Esophagus squamous epithelium (tissue), 5 donors: ENCODE measurements at places on chromosomes 1 and 21.

GRCh38 chr1:9760824-9761223 is 62.9 kb downstream of the CLSTN1 start:
- DNase-seq, result no peak

GRCh38 chr1:22428672-22429071 is 23.0 kb upstream of the ZBTB40 start:
- DNase-seq, result no peak

DNA sequence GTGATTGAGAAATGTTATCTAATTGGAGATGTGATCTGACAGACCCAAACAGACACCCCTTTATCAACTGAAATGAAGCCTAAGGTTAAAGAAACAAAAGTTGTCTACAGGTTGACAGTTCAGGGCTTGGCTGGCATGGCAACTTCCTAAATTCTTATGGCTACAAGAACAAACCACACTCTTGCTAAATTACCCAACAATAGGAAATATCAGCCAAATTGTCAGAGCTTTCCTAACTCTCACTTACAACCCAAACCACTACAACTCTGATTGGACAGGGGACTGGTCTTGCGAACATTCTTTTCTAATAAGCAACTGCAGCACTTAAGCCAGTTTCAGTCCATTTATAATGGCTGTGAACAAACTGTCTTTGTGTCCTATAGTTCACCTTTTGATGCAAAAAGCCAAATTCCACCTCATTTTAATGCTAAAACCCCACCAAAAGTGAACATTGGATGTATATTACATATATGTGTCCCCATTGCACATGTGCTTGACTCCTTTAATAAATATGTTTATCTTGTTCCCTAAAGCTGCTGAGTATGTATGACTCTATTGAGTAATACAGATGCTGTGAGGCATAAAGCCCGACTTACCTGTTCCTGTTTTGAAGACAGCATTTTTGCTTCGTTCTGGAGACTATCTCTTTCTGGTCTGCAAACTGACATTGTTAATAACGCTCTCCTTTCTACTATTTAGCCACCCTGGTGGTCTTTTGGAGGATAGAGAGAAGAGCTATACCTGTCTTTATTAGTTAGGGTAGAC is 101.3 kb upstream of the HMCN1 start:
- DNase-seq, result no peak

GRCh38 chr1:188372821-188373220 is 1544.1 kb downstream of the PLA2G4A start:
- no peak for DNase-seq

DNA sequence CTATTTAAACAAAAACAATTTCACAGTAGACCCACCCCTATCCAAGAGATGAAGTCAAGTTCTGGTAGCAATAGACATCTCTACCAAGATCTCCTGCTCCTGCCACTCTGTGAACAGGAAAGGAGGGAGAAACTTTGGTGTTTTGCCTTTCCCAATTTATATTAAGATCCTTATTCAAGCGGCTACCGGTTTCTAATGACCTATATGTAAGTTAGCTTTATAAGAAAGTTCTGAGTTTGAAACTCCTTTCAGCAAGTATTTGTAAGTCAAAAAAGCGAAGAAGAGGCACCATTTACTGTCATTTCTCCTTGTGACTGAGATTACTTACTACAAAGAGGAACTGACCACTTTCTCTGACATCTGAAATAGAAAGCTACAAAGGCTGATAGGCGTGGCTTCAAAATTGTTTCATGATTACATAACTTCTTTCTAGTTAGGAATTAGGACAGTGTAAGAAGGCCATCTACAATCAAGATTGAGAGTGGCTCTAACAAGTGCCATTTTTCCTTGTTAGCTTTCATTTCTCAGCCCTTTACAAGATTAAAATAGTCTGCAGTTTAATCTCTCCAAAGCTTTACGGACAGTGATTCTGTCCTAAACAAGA is at the start of gene MNDA:
Gene MNDA, plus strand, starts transcription at position 448 of the 604 bp plus-strand sequence. CDS start 10,803 bp downstream, outside the sequence.
- DNase-seq, result no peak

DNA sequence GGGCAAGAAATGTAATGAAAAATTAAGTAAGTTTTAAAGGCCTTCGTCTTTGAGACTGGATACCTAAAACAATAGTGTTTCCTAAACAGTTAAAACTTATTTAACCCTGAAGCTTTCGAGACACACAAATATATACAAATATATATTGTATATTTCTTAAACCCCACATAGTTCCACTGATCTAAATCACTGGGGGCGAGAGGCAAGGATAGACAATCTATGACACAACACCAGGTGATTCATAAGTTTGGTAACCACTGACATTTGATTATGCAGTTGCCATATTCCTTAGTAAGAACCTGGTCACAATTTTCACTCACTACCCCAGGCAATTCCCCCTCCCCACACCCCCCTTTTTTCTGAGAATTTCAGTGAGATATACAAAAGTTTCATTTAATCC is 55.3 kb upstream of the BOLA1 start:
- DNase-seq, result no peak

- no peak for DNase-seq
Observed at GRCh38 chr1:89578946-89579684, 53.8 kb upstream of the LRRC8C start.

DNA sequence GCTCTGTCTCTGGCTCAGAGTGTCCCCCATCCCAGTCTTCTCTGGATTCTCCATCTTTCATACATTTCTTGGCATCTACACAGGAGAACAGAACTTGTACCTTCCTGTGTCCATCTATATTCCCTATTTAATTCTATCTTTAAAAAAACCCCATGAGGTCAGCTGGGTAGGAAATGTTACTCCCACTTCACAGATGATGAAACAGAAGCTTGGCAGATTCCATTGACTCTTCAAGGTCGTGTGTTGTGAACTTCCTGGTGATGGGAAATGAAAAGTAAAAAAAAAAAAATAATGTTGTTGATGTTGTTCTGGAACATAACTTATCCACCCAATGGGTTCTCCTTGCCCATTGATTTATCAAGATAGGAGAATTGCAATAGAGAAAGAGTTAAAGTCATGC is 8.9 kb downstream of the CHI3L2 start:
- DNase-seq, result no peak

- DNase-seq, result no peak
Observed at GRCh38 chr1:224739997-224740684, 124.0 kb downstream of the CNIH3 start.

- DNase-seq, result no peak
Observed at GRCh38 chr1:210104103-210104502, 128.5 kb upstream of the SERTAD4 start.

DNA sequence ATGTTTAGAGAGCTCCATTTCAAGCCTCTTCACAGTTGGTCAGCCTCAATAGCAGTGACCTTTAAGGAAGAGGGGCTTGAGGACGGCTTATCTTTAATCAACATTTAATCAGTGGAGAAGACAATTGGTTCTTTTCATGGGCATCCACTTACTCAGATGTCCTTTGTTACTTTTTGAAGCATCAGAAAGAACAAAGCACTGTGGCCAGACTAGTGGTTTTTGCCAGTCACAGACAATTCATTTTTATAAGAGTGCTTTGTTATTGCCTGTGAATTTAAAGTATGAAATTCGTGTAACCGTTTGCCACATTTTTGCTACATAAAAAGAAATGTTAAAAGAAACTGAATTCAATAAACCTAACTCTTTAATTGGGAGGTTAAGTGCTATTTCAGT is 222.8 kb downstream of the TPR start:
- DNase-seq, result no peak

DNA sequence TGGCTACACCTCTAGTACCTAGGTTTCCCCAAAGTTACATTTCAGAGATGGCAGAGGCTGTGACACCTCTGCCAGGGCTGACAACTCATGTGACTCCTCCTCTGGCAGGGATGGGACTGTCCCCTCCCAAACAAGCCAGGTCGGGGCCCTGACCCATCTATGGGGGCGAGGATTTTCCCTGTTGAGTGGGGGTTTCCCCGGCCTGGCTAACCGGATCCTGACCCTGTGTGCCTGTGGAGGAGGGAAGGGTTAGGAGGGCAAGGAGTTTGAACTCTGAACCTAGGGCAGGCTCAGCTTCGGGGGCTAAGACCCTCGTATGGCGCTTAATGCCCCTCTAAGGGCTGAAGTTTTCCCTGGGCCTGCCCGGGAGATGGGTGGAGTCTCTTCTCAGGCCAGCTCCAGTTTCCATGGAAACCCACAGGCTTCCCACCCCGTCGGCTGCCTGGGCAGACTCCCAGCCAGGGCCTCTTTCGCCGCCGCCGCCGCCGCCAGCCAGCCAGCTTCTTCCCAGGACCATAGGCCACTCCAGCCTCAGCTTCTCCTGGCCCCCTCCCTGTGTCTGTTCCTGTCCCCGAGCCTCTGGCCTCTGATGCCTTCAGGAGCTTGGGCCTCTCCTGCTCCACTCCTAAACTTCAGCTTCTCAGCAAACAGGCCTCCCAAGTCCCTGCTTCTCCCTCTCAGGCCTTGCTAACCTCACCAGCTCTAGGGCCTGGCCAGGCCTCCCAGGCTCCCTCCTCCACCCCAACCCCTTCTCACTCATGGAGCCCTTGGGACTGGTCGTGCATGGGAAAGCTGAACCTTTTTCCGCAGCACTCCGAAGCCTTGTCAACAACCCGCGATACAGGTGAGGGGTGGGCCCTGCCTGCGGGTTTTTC is at the start of gene BTBD19:
Gene BTBD19, plus strand, starts transcription at position 461 of the 875 bp plus-strand sequence. Its CDS starts 298 bp downstream, at position 759.
- DNase-seq, result no peak

DNA sequence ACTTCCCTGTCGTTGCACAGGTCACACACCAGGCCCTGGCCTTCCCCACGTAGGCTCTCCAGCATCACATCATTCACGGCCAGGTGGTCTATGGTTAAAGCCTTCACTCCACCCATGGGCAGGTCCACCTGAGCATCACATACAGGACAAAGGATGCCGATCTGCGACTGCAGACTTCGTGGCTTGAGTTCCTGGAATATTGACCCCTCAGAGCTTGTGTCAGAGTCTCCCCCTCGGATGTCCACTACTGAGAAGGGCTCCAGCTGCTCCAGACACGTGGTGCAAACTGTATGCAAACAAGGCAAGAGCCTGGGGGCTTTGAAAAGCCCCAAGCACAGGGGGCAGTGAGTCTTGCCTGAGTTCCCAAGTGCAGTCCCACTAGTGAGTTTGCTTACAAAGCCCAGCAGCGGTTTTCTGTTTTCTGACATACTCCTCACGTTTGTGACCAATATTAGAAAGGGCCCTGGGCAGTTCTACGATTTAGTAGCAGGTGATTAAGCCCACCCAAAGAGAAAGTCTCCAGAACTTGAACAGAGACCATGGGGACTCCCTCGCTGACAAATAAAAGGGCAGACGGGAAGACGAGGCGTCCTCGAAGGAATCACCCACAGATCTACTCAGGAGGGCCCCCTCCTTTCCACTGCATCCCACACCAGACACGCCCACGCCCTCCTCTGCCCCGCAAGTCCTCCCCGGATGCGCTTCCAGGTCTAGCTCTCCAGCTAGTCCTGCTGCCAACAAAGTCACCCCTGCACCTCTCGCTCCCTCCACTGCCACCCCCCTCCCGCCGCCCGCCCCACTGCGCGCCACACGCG is 568 bp downstream of the TRIM45 start:
- no peak for DNase-seq

DNA sequence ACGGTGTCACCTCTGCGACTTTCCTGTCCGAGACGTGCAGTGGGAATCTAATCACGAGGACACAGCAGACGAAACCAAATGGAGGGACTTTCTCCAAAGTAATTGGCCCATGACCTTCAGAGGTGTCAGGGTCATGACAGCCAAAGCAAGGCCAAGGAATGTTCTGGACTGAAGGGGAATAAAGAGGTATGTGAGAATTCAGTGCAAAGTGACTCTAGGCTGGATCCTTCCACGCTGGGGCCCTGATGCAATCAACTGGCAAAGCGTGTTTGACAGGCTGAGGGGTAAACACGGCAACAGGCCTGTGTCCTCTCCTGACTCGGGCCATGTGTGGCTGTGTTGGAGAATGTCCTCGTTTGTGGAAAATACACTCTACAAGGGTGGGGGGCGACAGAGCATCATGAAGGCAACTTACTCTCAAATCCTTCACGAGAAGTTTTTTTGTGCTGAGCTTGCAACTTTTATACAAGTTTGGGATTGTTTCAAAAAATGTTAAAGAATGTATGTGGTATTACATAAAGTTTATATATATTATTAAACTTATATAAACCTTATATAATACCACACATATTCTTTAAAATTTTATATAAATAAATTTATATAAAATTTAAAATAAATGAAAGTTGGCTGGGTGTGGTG is 1.7 kb downstream of the CFAP74 start:
- DNase-seq, result no peak

DNA sequence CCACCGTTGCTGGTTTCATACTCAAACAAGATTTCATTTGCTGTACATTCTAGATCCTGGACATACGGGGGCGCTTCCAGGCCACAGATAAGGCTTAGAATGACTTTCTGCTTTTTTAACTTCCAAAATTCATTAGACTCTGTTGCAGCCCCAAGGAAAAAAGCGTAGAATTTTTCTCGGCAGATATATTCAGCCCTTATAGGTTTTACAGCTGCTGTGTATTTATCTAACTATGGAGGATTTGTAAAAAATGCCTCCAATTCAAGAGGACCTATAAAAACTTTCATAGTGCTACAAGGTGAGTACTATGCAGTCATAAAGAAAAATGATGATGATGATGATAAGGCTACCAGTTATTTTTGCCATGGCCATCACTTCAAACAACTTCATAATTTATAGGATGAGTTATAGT is 51.6 kb downstream of the SLC30A10 start:
- DNase-seq, result no peak

DNA sequence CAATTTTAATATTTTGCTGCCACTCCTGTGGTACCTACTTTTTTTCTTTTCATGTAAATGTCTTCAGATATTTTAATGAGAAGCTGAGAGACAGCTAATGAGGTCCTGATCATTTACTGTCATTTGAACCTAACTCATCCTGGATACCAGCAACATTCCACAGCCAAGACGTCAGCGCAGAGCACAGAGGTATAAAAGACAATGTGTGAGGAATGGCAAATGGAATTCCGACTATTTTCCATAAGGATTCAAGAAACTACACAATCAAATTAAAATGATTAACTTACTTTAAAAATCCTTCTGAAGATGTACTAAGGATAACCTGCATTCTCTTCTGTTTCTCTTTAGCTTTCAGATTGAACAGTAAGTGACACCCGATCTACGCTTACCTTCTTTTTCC is 38.8 kb downstream of the HEATR1 start:
- no peak for DNase-seq

DNA sequence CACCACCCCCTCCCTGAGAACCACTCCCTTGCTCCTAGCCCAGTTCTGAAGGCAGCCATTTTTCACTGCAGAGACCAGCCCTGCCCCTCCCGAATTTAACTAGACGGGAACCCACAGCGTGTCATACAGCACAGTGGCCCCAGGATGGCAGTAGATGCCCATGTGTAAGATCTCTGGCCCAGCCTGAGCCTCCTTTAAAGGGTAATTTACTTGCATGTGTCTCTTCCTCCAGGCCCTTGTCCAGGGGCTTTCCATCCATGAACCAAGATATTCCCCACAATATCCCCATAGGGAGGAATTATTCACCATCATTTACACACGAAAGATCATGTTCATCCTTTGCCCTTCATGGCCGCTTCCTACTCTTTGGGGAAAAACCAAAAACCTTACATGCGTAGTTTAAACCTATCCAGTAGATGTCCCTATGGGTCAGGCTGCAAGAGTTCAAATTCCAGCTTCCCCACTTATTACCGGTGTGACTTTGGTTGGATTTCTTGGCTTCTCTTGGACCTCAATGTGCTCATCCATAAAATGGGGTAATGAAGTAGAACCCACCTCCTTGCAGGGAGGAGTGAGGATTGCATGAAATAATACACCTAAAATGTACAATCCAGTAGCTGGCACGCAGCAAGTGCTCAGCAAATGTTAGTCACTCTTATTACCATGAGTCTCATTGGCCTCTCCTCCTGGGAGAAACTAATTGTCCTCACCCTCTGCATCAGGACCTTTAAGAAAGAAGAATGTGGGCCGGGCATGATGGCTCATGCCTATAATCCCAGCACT is 4.0 kb upstream of the LACTBL1 start:
- DNase-seq, result peak; percentile 10
